ENCODE measurements at places on chromosomes 11 and 22.

GRCh38 chr11:70001246-70001645 lies 76.9 kb upstream of the ANO1 start:
- no peak for DNase-seq

DNA sequence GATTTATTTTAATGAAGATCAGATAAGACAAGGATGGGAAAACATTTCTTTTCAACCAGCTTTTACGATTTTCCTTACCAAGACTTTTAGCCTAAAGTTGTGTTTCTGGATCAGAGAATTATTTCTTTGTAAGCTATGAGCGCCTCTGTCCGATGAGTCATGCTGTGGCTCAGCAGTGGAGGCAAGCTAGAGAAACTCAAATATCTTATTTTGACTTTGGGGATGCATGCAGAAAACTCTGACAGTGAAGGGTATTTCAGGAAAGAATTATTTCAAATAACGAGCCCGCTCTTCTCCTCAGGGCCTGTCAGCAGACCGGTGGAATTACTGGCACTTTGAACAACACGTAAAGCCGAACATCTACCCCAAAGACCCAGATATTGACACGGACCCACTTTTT lies 77.9 kb upstream of the OR5AK2 start:
- no peak for DNase-seq

DNA sequence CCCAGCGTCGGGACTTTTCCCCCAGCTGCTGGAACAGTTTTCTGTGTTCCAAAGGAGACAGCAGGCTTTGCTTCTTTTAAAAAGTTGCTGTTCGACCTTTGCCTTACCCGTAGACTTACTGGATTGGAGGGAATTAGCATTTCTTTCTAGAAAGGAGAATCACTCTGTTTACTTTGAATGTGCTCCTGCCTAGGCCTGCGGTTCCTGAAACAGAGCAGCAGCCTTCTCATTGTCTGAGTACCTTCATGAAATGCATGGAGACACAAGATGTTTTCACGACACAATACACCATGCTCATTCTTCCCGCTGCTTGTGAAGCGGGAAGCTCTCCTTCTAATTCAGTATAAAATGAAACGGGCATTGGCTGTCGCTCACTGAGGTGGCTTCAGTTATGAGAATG lies 196.2 kb downstream of the TBC1D22A start:
- DNase-seq, result no peak

- DNase-seq, result no peak
Observed at GRCh38 chr11:86740628-86741483, 59.5 kb upstream of the PRSS23 start.

GRCh38 chr11:109019342-109019936 lies 354.6 kb downstream of the DDX10 start:
- no peak for DNase-seq

Measured in stimulated activated CD8-positive, alpha-beta memory T cell treated with anti-CD3 and anti-CD28 coated beads, Interleukin-7, amount 100 ng/mL, for 1 hour (primary cell).